ENCODE measurements at places on chromosomes 2 and 18. TPM values are rescaled to one million over a fixed set of nuclear protein-coding genes. Genes with fewer than 3 reads are reported as not detected.

DNA sequence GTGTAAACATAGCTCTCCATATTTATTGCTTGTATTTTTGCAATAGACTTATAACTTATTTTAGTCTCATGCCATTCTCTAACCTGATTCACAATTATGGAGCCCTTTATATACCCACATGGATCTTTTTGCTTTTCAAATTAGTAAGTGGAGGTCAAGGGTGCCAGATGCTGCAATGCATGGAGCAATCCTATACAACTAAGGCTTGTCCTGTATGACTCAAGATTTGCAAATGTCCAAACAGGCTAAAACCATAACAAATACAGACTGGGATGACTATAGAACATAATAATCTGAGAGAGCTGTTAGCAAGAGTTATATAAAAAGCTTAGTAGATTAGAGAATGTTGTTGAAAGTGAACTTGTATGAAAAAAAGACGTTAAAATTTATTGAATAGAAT, 690.4 kb upstream of the NRXN1 start:
- peak; percentile 77 for DNase-seq

DNA sequence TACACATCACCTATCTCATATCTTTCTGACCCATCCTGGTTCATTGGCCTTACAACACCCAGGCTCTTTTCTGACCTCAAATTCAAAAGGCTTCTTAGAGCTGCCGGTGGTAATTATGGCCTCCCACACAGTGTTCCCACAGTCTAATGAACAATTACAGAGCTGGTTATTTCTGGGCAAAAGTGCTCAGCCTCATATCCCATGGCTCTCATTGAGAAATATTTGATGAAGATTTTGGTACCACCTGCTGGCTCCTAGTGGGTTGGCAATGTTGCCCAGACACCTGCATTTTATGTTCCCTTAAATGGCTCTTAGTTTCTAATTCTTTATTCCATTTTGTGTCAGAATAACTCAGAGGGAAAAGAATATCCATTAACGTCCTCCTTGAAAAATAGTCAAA, 20.1 kb upstream of the SCYGR2 start:
- no peak for DNase-seq

DNA sequence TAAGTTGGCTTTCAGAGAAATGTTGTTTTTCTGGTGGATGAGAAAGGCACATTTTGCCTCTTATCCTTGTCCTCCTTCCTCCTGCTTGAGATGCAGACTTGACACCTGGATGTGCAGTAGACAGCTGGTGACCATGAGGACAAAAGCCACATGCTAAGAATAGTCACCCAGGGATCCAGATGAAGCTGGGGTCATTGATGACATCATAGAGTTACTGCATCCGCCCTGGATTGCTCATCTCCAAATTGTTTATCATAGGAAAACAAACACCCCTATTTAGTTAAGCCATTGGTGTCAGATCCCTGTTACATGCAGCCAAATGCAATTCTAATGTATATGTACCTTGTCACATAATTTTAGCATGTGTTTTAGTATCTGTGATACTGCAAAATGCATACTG, 16.3 kb upstream of the SLC1A4 start:
- no peak for DNase-seq

The SP140 gene
- total RNA-seq = not detected

GRCh38 chr2:174748948-174749347, 15.3 kb downstream of the CHRNA1 start:
- DNase-seq = peak; percentile 81

Data from MCF 10A (cell line).